ENCODE measurements at places on chromosomes 2 and 18. TPM values are rescaled to one million over a fixed set of nuclear protein-coding genes. Genes with fewer than 3 reads are reported as not detected.

TUBA3E gene
- total RNA-seq: not detected

HADHB gene
- 104 TPM for total RNA-seq

PRKAG3 gene
- not detected for total RNA-seq

LMAN2L gene
- 23.9 TPM for total RNA-seq

CYTIP gene
- total RNA-seq: not detected

HOXD12 gene
- not detected for total RNA-seq

EFHD1 gene
- 1.6 TPM for total RNA-seq

Measured in A549 treated with CpdA at 1 μM for 4 hours (cell line).